ENCODE measurements at places on chromosomes 3 and 15.

- DNase-seq, result no peak
These were observed 16.2 kb downstream of the LCMT2 start for GRCh38 chr15:43314171-43314570.

GRCh38 chr3:166810741-166811445, 569.2 kb downstream of the ZBBX start:
- DNase-seq, result no peak

- no peak for DNase-seq
These were observed 15.4 kb upstream of the BFSP2 start for GRCh38 chr3:133384331-133385027.

DNA sequence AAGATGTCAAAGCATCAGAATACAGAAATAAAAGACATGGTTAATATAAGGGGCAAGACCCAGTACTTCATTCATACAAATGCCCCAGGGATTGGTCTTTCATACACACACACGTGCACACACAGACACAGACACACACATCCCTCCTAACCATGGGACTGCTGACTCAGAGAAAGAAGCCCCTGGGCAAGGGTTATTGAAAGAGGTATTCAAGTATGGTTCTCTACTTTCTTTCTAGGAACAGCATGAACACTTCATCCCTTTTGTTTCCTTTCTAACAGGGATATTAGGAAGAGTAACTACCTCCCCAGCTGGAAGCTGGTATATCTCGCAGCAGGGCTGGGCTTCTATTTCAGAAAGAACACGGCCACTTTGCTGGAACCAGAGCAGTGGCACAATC, 33.2 kb upstream of the ZFAND6 start:
- DNase-seq, result no peak

DNA sequence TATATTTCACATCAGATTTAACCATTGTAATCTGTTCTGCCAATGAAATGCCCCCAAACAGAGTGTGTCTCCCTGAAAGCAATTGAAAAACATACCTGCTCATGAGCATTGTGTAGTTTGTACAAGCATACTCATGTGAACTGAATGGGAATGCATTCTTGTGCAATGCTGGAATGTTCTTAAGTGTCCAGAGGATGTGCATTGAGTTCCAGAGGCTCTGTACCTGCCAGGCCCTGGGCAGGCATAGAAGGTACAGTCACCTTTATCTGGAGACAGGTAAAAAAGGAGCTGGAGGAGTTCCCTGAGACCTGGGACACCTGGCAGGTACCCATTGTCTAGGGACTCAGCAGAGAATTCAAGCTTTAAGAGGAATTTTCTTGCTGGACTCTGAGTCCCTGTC, 2.8 kb downstream of the MRAS start:
- DNase-seq, result no peak

GRCh38 chr15:91491101-91491950, 362.2 kb upstream of the SLCO3A1 start:
- DNase-seq, result no peak

GRCh38 chr3:175199961-175200360, 340.8 kb downstream of the NAALADL2 start:
- no peak for DNase-seq

DNA sequence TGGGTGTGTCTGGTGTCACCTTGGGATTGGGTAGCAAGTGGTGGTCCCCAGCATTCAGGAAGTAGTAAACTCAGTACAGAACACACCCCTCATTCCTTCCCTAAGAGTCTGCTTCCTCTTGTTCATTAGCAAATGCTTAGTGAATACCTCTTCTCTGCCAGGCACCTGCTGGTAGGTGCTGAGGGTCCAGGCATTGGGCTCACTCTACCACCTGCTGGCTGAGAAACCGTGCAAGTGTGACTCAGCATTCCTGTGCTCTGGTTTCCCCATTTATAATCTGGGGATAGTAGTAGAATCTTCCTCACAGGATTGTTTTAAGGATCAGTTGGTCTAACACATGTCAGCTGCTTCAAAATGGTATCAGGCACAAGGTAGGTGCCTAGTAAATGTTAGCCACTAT, 4.8 kb downstream of the SHF start:
- no peak for DNase-seq

DNA sequence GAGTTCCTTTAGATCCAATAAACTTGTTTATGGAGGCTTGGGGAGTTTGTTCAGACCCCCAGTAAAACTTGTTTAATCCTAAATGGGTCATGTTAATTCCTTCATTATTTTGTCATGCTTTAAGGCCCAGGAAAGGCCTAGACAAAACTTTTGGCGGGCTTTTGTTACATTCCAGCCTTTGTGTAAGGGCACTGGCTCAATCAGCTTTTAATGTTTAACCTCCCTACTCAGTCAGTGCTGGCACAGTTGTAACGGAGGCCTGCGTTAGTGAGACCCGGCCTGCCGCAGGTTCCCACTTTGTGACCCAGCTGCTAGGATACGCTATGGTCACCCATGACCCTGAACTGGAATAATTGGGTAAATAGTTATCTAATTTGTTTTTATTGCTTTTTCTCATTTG, 59.2 kb downstream of the OXSM start:
- DNase-seq, result no peak

DNA sequence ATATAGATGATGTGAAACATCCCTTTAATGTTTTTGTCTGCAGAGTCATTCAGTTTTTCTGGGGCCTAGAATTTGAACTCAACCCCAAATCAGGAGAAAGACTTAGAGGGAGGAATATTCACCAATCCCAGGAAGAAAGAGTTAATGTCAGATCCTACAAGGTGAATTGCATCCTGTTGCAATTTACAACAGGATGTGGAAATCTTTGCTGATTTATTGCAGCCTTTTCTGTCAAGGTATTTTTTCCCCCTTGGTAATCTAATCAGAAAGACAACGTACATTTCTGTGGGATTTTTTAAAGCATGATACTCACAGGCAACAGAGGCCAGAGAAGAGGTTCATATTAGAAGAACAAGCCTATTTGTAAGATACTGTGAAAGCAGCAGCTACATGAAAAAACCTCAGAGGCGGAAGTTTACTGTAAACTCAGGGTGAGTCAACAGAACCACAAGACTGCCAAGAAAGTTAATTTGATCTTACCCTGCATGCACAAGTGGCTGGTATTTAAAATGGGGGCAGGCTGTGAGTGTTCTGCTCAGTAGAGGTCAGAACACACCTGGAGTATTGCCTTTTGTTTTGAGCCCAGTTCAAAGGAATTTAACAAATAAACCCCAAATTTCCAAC, 531.9 kb downstream of the AGBL1 start:
- no peak for DNase-seq

- DNase-seq, result no peak
These were observed 29.6 kb upstream of the TLE3 start for GRCh38 chr15:70127288-70127746.

GRCh38 chr3:146124126-146124801, 36.7 kb downstream of the PLOD2 start:
- no peak for DNase-seq

All from stimulated activated CD8-positive, alpha-beta memory T cell treated with anti-CD3 and anti-CD28 coated beads, Interleukin-4, amount 100 ng/mL, for 24 hours (primary cell).